Hematopoietic multipotent progenitor cell treated with erythropoietin and hydrocortisone succinate and interleukin-3 and kit ligand, for 6 days (in vitro differentiated cells): ENCODE measurements at places on chromosomes 3 and 15.

DNA sequence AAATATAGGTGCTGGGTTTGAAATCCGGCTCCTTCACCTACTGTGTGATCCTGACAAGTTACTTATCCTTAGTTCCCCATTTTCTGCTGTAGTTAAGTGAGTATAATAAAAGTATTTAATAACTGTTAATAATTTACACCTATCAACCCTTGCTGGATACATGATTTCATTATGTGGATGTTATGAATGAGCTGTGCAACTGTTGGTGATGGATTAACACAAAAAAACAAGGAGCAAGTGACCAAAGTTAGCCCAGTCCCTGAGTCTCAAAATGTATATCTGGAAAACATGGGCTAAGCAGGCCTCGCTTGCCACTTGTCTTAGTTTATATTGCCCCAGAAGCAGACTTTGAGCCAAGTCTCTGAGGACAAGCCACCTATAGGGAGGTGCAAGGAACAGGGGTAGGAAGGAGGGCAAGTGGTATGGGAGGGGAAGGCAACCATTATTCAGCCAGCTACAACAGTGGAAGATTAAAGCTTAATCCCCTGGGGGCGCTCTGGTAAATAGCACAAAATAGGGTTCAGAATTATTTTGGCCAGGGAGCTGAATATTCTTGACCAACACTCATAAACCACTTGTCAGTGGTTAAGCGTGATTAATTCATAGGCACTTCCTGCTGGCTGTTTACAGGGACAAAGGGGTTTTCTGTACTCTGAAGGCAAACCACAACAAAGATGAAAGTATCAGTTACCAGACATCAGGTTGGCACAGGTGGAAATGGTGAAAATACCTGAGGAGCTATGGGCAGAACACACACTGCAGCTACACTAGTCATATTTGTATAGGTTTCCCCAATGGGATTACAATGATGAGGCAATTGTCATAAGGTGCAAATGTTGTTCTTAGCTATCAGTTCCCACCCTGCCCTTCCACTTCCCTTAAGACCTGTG is 76.2 kb downstream of the TRIM42 start:
- DNase-seq, result no peak

DNA sequence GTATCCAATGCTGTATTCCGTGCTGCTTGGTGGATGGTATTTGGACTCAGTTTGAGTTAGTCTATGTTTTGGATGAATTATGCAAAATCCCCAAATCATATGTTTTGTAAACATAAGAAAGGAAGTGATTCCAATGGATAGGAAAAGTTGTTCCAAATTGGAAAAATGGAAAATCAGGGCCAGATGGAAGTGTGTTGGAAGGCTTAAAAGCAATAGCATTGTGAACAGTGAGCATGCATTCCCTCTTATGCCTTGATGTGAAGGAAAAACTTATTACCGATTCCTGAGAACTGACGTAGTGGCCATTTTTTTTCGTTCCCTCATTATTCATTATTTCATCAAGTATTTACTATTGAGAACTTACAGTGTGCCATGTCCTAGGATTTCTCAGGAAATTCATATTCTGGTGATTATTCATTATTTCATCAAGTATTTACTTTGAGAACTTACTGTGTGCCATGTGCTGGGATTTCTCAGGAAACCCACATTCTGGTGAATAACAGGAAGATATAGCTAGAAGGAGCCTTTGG is 144.1 kb upstream of the TPRG1 start:
- DNase-seq, result no peak

- DNase-seq, result no peak
These were observed 8.9 kb downstream of the CPA3 start for GRCh38 chr3:148873977-148874376.

DNA sequence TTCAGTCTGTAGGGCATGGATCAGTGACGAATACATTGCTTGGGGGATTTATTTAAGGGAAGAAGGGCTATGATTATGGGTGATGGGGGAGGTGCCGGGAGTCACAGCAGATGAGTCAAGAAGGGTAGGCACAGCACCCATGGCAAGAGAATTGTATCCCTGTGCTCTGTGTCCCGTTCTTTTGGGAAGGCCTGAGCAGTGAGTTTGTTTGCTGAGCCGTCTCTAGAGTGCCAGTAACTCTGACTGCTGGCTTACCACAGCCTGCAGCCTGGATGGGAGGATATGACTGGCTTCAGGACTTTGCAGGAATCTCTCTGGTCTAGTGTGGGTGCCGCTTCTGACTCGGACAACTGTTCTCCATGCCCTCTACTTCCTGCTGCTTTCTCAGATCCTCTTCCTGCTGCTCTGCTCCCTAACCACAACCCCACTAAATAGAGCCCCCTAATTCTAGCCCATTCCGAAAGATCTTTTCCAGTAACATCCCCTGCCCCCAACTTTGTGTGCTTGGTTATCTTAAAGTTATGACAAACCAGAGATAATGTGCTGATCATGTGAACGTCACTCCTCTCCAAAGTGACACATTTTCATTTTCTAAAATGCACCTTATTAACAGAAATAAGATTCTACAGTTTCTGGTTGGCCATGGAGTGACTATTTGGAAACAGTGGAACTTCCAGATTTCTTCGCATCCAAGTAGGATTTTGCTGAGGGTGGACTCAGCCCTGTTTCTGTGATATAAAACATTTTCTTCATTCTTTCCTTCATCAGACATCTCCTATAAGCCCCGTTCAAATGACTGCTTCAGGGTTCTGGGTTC is 239.0 kb downstream of the SLCO3A1 start:
- DNase-seq, result no peak

GRCh38 chr3:26522919-26523318 is 99.7 kb upstream of the LRRC3B start:
- DNase-seq, result no peak

DNA sequence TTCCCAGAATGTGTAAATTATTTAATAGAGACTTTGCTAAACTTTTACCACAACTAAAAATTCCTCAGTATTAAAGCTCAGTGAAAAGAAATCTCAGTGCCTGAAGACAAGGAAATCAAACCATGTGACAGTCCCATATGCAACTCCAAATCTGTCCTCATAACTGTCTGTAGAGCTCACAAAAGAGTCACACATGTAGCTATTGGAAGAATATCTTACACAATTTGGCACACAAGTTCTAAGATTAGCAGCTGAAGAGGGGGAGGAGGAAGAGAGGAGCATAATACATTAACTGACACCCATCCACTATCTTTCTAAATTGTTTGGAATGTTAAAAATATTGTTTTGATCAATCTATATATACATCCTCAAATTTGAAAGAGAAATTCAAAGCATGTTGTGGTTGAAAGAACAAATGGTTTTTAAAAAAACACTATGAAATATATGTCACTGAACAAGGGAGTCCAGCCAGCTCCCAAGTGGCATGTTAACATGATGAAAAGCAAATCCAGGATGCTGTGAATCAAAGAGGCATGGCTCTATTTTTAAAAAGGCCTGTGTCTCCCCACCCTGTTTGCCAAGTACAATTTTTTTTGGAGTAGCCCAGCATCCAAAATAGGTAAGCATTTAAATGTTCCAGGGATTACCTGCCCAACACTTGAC is 126.3 kb upstream of the NANOGP8 start:
- no peak for DNase-seq

DNA sequence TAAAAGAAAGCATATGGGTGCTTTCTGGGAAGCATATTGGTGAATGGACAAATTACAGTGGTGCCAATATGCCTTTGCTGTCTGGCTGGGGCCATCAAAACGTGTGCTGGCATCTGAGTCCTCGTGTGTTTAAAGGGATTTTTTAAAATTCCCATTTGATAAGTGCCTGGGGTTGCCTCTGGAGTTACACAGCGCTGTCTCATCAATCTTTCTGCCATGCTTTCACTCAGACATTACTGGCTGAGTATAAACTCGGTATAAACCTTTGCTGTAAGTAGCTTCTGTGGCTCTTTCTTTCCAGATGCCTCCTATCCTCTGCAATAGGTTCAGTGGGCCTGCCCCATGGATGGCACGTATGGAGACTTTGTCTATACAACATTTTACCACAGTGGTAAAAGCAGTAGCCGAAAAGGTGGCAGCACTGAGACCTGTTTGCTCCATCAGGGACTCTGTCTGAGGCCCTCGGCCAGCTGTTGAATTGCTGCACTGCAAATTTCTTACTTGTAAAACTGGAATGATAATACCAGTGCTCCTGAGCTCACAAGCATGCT is 195.5 kb downstream of the LPP start:
- no peak for DNase-seq

DNA sequence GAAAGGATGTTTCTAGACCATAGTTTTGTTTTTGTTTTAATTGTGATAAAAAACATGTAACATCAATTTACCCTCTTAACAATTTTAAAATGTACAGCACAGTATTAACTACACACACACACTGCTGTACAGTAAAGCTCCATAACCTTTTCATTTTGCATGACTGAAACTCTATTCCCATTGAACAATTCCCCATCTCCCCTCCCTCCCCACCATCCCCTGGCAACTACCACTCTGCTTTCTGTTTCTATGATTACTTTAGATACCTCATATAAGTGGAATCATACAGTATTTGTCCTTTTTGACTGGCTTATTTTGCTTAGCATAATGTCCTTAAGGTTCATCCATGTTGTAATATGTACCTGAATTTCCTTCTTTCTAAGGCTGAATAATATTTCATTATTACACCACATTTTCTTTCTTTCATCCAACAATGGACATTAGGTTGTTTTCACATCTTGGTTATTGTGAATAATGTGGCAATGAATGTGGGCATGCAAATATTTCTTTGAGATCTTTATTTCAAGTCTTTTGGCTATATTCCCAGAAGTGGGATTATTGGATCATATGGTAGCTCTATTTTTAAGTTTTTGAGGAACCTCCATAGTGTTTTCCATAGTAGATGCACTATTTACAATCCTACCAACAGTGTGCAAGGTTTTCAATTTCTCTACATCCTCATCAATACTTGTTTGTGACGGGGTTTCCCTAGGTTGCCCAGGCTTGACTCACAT is 10.7 kb downstream of the CHST14 start:
- DNase-seq, result no peak

DNA sequence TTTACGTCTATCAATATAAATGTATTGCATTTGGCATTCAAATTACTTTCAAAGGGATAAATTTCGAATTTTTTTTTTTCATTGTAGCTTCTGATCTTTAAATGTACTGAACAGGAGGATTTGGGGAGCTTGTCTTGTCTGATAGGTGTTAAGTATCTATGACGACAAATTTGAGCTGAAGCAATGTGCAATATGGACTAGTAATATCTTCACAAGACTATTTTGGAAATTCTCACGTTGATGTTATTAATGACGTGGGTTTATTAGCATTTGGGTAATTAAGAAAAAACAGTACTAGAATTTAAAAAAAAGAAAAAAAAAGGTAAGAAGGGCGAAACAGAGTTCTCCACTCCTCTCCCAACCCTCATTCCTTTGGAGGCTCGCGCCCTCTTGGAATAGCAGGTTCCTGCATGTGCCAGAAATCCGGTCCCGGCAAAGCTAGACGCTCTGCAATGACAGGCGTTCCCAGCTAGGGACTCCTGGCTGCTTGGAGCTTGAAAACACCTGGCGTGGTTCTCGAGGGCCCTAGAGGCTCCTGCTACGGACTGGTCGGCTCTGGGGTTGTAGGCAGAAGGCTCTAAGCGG is 648 bp upstream of the P2RY1 start:
- peak; percentile 56 for DNase-seq

- no peak for DNase-seq
These were observed 55.2 kb downstream of the HMG20A start for GRCh38 chr15:77475898-77476297.

DNA sequence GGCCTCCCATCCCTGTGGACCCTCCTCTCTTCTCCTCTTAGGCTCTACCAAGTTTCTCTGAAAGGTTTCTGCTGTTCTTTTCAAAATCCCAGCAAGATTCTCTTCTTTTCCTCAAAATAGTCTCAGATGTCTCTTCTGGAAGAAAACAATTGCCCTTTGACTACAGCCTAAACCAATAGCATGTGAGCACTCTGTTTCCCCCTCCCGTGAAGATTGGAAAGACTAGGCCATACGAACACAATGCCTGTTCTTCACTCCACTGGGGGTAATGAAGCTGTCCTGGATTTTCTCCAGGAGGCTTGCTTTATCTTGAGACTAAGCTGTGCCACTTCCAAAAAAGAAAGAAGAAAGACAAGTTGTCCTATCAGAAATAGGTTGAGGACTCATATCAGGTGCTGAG is 178.7 kb upstream of the MCTP2 start:
- DNase-seq, result no peak

GRCh38 chr15:75616766-75617165 is 8.8 kb downstream of the SNUPN start:
- no peak for DNase-seq

GRCh38 chr3:72128921-72129320 is 344.0 kb upstream of the PROK2 start:
- no peak for DNase-seq

GRCh38 chr15:39511916-39512260 is 69.0 kb upstream of the THBS1 start:
- DNase-seq, result no peak

- no peak for DNase-seq
These were observed 55.1 kb downstream of the RBMS3 start for GRCh38 chr3:29335943-29336342.

GRCh38 chr3:37871858-37872257 is 10.2 kb downstream of the CTDSPL start:
- no peak for DNase-seq

- no peak for DNase-seq
These were observed 286.8 kb upstream of the THRB start for GRCh38 chr3:24781454-24781853.

DNA sequence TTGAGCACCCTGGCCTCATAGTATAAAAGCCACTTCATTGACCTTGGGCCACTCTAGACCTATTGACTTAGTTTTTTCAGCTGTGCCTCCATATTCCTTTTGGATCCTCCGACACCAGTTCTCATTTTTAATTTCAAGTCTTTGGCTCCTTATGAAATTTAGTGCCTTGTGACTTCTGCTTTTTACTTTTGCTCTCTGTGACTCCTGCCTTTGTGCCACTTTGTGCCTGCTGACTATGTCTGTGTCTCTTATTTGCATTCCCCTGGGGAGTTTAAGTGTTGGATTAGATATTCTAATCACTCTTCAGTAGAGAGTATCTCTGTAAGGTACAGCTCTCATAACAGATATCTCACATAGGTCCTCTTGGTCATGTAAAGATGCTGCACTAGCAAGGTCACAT is 39.6 kb upstream of the GPR149 start:
- no peak for DNase-seq

- DNase-seq, result no peak
These were observed 258.8 kb upstream of the NR2E3 start for GRCh38 chr15:71551566-71551965.

GRCh38 chr3:168085491-168086119 is 10.1 kb downstream of the GOLIM4 start:
- DNase-seq, result no peak

- peak; percentile 67 for DNase-seq
These were observed 18.3 kb upstream of the NTRK3 start for GRCh38 chr15:88274553-88275460.

DNA sequence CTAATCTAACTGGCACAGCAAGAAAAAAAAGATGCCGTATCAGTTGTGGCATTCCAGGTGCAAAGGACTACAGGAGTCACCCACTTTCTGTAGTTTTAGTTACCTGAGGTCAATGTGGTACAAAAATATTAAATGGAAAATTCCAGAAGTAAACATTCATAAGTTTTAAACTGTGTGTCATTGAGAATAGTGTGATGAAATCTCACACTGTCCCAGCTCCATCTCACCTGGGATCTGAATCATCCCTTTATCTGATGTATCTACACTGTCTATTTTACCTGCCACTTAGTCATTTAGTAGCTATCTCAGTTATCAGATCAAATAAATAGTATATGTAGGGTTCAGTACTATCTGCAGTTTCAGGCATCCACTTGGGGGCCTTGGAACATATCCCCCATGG is 26.7 kb downstream of the GBE1 start:
- DNase-seq, result no peak

- no peak for DNase-seq
These were observed 49.1 kb upstream of the IQSEC1 start for GRCh38 chr3:13122081-13123012.
